Stimulated activated CD8-positive, alpha-beta memory T cell treated with anti-CD3 and anti-CD28 coated beads, Interleukin-4, amount 100 ng/mL, for 24 hours (primary cell): ENCODE measurements at places on chromosomes 4 and X.

GRCh38 chr4:101977076-101977475 lies 186.5 kb downstream of the BANK1 start:
- DNase-seq = no peak

GRCh38 chr4:189302719-189303118 lies 638.0 kb upstream of the FRG1 start:
- no peak for DNase-seq

DNA sequence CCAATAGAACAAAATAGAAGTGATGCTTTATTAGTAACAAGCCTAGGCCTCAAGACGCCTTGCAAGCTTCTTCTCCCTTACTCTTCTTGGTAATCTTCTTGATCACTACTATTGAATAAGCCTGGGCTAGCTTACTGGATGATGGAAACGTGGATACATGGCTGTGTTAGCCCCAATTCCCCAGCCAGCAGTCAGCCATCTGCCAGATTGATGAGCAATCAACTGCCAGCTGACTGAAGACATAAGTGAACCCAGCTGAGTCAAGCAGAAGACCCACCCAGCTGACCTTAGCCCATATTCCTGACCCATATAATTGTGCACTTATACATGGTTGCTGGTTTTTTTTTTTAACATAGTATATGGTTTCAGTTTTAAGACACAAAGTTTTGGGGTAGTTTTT lies 130.4 kb downstream of the DHX15 start:
- DNase-seq = no peak

DNA sequence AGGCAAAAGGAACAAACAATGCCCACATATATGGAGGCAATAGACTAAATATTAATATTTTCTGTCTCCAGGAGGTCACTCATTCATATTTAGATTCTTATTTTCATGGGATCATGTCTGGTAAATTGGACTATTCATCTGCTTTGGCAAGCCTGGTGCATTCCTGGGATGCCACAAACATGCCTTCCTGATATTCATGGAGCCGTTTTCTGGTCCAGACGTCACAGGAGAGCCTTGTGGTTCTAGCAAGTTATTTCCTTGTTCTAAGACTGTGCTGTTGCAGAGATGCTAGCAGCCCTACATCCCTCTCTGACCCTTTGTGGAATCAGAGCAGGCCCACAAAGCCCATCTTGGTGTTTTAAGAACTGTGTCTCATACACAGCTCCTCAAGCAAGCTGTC lies 16.1 kb upstream of the EXOSC9 start:
- no peak for DNase-seq

GRCh38 chrX:53237056-53237455 lies 12.0 kb upstream of the KDM5C start:
- no peak for DNase-seq

GRCh38 chr4:31613946-31614623 lies 893.9 kb downstream of the PCDH7 start:
- DNase-seq = no peak

GRCh38 chr4:79687006-79687405 lies 279.0 kb upstream of the GK2 start:
- no peak for DNase-seq

DNA sequence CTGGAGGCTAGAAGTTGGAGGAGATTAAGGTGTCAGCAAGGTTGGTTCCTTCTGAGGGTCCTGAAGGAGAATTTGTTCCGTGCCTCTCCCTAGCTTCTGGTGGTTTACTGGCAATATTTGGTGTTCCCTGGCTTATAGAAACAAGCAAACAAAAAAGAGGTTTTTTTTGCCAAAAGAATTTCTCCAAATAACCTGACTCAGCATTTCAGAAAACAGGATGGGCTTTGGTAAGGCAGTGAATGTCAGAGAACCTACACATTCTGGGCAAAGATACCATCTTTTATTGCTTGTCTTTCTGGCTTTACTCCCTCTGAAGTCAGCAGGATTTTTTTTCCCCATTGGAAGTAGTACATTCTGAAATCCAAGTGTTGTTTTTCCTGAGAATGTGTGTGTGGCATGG lies 93.3 kb upstream of the TBC1D9 start:
- no peak for DNase-seq
